Right cardiac atrium (tissue), 5 donors: ENCODE measurements at places on chromosomes 11 and 22. TPM values are rescaled to one million over a fixed set of nuclear protein-coding genes. Genes with fewer than 3 reads are reported as not detected.

Gene ASCL2
- total RNA-seq: not detected

Gene XNDC1N
- total RNA-seq: 5.4 TPM

Gene VPREB1
- total RNA-seq: not detected

Gene SOX10
- total RNA-seq: 3.5 TPM

Gene RIC3
- total RNA-seq: 20.2 TPM

Gene PTPRCAP
- total RNA-seq: 3.4 TPM

DNA sequence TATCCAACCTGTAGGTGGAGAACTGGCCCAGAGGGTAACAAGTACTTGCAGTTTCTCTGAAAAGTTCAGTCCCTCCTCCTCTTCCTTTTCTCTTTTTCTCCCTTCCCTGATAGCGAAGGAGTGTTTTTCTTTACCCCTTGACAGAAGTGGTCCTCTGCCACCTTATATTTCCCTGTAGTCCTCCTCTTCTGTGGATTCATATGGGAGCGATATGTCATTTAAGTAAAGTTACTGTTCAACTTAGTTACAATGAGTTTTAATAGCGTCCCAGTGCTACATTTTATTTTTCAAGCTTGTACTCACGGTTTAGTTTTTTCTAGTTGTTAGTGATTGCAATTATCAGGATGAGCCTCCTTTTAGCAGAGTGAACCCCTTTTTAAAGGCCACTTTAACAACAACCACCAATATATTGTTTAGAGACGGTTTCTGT, 1.4 kb downstream of the PCF11 start:
- DNase-seq: no peak

DNA sequence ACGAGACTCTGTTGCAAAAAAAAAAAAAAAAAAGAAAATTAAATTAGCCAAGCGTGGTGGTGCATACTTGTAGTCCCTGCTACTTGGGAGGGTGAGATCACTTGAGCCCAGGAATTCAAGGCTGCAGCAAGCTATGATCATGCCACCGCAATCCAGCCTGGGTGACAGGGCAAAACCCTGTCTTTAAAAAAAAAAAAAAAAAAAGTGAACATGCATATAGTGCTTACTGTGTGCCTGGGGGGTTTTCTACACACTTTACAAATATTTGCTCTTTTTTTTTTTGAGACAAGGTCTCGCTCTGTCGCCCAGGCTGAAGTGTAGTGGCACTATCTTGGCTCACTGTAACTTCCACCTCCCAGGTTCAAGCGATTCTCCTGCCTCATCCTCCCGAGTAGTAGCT, 12.9 kb downstream of the TPST2 start:
- no peak for DNase-seq

GRCh38 chr11:72529068-72529467, 94.7 kb upstream of the CLPB start:
- no peak for DNase-seq

GRCh38 chr11:76771446-76772099, 11.6 kb upstream of the TSKU start:
- no peak for DNase-seq

DNA sequence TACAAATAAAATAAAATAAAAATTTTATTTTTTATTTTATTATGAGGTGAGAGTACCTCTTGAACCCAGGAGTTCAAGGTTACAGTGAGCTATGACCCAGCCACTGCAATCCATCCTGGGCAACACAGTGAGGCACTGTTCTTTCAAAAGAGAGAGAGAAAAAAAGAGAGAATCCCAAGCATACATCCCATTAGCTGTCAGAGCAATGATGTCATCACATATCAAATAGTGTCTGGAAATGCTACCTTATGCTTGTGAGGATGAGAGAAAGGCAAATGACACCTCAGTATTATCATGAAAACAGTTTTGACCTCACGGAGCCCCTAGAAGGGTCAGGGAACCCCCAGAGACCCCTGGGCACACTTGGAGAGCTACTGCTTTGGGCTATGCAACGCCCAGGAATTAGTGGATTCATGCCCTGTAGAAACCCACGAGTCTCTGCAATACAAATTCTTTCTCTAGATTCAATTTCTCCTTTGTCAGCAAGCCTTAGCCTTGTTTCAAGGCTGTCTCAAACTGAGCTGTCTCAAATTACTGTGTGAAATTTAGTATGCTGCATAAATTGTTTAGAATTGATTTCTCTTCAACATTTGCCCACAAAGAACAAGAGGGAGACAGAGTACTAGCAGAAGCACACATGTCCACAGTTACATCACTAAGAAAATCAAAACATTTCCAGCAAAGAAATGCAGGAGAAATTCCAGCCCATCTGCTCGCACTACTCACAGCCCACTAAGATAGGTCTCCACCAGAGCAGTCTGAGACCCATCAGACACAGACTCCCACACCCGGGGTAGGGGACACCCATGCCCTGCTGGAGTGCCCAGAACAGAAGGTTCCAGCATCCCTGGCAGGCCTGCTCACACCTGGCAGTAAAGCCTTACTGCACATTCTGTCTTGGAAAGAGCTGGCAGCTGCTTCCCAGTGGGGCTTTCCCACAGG, 18.1 kb downstream of the DGCR2 start:
- no peak for DNase-seq

DNA sequence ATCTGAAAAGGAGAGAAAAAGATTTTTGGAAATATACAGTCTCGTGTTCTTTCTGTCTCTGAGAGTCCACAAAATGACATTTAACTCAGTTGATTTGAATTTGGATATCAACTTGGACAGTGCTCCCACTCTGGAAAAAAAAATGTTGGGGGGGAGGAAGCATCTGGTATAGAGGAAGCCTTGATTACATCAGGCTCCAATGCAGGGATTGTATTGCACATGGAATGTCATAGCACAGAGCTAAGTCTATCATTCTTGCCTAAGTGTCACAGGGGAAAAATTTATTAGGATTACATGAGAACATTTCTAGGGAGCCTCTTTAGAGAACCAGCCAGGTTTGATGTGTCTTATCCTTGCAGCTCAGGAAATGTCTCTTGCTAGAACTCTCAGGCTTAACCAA, 23.0 kb downstream of the MS4A6A start:
- DNase-seq: no peak

DNA sequence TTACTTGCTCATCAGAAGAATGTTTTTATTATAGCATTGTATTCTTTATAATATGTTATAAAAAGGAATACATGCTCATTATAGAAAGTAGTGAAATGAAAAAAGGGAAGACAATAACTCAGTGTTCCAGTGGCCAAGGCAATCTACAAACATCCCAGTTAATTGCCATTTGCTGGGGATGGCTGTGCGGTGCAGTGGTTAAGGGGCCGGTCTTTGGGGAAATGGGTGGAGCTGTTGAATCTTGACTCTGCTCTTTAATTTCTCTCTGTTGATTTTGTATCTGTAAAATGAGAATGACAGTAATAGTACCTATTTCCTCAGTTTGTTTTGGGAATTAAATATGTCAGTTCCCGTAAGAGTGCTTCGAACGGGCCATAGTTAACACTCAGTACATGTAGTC, 212.7 kb upstream of the TBCEL start:
- DNase-seq: no peak

GRCh38 chr11:114340311-114341131, 44.3 kb downstream of the NNMT start:
- peak; percentile 69 for DNase-seq

GRCh38 chr11:30107899-30108298, 91.1 kb upstream of the KCNA4 start:
- no peak for DNase-seq

GRCh38 chr11:68962527-68963250, 18.1 kb downstream of the MRGPRD start:
- no peak for DNase-seq

- DNase-seq: no peak
Measured at GRCh38 chr11:76962583-76963416, 71.4 kb upstream of the B3GNT6 start.

GRCh38 chr11:65404210-65404609, 17.8 kb downstream of the FRMD8 start:
- no peak for DNase-seq
